ENCODE measurements at places on chromosomes 2 and 18.

- no peak for DNase-seq
Measured at GRCh38 chr2:1683297-1683696, 61.0 kb downstream of the PXDN start.

- no peak for DNase-seq
Measured at GRCh38 chr2:42879913-42880737, 87.7 kb upstream of the HAAO start.

DNA sequence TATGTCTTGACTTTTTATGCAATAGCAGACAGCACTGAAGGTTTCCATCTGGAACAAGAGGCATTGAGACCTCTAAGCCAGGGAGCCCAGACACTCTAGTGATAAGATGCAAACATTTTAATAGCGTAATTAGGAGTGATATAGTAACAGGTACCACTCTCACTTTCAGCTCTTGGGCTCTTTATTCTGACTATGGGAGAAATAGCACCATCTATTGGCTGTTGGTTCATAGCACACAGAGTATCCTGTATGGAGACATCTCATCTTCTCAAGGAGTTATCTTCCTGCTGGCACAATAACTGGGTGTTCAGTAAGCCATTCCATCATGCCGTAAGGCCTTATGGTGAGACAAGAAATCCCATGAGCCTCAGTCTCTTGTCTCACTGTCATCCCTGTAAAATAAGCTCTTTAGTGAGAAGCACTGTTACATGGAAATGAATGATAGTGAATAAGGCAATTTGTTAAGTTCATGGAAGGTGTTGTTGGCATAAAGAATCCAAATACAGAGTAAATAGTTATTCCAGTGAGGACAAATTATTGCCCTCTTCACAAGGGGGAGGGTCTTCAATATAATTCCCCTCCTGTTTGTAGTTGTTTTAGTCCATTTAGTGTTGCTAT lies 48.3 kb downstream of the THUMPD2 start:
- no peak for DNase-seq

- no peak for DNase-seq
Measured at GRCh38 chr2:86397986-86398385, 43.2 kb upstream of the KDM3A start.

DNA sequence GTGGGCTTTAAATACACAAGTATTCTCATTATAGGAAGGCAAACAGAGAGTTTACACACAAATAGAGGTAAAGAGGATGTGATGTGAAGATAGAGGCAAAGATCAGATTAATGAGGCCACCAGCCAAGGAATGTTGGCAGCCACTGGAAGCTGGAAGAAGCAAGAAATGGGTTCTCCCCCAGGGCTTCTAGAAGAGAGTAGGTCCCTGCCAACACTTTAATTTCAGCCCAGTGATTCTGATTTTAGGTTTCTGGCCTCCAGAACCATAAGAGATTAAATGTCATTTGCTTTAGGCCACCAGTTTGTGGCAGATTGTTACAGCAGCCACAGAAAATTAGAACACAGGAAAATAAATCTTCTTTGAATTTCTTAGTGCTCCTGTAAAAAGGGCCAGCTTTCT lies 916.7 kb downstream of the CPS1 start:
- no peak for DNase-seq

- no peak for DNase-seq
Measured at GRCh38 chr2:96695602-96696001, 44.3 kb downstream of the LMAN2L start.

DNA sequence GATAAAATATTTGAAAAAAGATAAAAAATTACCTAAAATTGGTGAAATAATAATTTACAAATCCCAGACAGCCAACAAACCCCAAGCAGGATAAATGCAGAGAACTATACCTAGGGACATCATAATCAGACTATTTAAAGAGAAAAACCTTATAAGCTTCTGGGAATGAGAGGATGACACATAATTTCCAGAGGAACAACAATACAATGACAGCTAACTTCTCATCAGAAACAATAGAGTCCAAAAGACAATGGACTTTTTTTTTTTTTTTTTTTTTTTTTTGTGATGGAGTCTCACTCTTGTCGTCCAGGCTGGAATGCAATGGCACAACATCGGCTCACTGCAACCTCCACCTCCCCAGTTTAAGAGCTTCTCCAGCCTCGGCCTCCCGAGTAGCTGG lies 65.2 kb downstream of the SOCS6 start:
- DNase-seq = no peak

Measured in stimulated activated CD4-positive, alpha-beta T cell treated with anti-CD3 and anti-CD28 coated beads, TNF-alpha, amount 100 ng/mL, for 1 hour (primary cell).